ENCODE measurements at places on chromosomes 2 and 18.
A peak's percentile ranks its signal among the peaks of the same experiment; 100 is the strongest.

DNA sequence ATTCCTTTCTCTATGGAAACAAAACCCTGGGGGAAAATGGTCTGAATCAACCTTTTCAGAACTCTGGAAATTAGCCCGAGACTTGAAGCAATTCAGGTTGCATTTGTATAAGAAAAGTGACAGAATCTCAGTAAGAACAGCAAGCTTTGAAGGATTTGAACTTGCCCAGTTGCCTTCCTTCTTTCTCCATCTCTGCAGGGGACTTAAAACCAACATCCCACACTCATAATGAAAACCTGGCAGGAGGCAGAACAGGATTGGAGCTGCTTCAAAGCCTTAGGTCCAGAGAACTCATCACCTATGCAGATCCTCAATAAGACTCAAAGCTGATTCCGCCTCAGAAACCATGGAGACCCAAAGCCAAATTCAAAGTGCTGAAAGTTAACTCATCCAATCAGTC is 790.5 kb upstream of the ID2 start:
- DNase-seq, result no peak

GRCh38 chr18:907885-908757 is 3.5 kb downstream of the ADCYAP1 start:
- DNase-seq, result peak; percentile 38

DNA sequence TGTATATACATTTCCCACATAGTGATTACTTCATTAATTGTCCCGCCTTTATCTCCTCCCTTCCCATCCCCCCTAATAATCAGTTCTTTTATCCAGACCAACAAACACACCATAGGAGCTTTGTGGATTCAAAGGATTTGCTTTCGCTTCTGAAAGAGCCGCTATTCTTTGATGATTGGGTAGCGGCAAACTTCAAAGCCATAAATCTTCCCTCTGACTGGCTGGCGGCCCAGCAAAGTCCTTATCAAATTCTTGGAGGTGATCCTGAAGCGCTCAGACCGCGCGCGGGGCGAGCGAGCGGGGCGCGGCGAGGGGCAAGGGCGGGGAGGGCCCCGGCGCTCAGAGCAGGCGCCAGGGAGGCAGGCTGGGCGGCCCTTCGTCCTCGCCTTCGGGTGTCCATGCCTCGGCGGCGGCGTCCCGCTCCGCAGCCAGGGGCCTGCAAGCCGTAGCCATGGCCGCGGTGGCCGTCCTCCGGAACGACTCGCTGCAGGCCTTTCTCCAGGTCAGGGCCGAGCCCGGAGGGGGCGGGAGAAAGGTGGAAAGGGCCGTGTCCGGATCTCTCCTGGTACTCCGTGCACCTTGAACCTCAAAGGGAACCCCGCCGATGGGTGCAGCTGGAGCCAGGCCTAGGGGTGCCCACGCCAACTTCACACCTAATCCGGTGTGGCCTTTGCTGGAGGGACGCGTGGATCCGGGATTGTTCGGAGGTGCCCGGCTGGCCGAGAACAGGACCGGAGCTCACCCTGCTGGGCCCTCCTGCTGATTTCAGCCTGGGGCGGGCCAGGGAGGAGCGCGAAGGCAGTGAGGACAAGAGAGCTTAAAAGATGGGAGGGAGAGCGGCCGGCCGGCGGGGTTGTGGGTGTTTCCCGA is at the start of gene SP5:
Gene SP5 (plus strand): TSS at position 276 of the 870 bp plus-strand sequence. CDS start 176 bp downstream, at position 452.
- peak; percentile 66 for DNase-seq

GRCh38 chr2:130847776-130848525 is 11.2 kb downstream of the ARHGEF4 start:
- DNase-seq, result no peak

- no peak for DNase-seq
Measured at GRCh38 chr18:46253498-46253897, 149.3 kb downstream of the HAUS1 start.

- DNase-seq, result peak; percentile 90
Measured at GRCh38 chr2:20514596-20515269, 67.9 kb downstream of the RHOB start.

- no peak for DNase-seq
Measured at GRCh38 chr2:174327841-174328113, 7.0 kb upstream of the SP9 start.

DNA sequence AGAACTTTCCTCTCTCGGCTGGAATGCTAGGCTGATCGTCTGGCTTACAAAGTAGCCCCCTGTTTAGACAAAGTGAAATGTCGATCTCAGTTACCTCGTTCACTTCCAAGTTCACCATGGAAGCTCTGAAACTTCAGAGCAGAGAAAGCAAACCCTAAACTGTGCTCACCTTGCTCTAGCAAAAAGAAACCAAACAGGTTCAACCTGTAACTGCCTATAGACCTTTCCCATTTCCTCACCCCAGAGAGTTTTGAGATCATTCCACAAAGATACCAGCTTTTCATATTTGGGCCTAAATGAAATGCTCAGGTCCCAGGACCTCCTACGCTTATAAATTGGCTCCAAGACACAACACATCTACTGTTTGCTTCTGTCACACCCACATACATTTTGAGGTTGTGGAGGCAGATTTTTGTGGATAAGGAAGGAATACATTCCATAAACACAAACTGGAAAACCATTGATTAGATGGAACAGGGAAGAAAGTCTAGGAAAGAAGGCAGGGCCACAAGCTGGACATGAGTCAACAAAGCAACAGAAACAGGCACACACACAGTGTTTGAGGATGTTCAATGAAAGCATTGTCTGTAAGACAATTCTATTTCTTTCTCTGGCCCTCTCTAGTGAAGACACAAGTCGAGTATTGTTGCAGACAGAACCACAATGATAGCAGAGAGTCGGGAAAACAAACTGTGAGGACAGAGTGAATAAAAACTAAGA is 52.8 kb upstream of the TGIF1 start:
- DNase-seq, result no peak

GRCh38 chr2:109129921-109130722 is 1.1 kb downstream of the SH3RF3 start:
- peak; percentile 36 for DNase-seq

- no peak for DNase-seq
Measured at GRCh38 chr18:50862401-50862800, 16.5 kb upstream of the ME2 start.

GRCh38 chr2:134763164-134763710 is 44.4 kb upstream of the TMEM163 start:
- DNase-seq, result no peak

DNA sequence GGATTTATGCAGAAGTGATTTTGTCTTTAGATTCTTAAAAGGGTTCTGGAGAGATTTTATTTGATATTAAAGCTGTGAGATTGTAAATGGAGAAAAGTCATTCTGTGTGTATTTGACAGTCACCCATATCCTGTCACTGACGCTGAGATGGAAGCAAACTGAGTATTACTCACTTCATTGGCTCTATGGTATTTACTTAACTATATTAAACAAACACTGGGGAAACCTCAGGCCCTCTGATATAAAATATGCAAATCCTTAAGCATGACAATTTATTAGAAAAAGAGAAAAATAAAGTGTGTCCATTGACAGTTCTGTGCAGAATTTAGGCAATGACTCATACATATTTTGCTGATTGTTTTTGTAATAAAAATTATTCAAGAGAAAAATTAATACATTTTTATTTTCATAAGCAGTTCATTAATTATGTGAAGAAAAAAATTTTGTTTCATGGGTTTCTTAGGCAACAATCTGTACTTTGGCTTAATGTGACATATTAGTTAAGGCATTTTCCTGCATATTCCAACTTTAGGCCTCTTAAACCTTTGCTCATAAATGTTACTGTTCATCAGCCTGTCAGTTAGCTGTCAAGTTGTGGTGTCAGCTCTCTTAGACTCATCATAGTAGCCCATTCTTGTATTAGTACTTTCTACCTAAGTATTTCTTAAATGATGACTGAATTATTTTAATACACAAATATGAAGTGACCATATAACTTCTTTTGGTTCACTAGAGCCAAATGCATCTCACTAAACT is 99.9 kb downstream of the PARD3B start:
- DNase-seq, result peak; percentile 30

DNA sequence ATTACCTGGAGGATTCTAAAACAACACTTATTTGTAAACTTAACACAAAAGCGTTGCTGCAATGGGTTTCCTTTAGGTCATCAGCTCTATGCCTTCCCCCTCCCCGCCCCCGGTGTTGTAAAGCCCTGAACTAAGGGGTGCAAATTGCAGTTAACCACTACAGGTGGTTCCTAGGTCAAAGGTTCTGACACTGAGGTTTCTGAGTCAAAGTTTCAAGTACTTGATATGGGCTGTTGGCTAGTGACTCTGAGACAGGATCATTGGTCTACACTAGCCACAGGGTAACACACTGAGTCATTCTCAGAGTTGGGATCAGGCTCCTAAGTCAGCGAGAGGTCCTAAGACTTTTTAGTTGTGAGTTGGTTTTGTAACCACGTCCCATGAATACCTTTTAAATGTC is 15.4 kb downstream of the IL1B start:
- DNase-seq, result no peak

DNA sequence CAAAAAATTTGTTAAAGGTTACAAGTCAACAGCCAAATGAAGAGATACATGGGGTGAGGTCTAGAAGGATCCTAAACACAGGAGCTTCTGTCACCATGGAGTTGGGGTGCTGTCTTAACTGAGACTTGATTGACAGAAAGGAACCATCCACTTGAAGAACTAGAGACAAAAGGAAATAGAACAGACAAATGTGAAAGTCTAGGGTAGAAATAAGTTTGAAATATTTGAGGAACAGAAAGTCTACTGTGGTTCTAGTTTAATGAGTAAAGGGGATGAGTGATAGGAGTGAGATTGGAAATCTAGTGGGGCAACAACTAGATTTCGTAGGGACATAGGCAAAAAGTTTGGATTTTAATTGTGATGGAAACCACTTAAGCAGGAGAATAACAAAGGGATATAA is 18.7 kb downstream of the RBBP8 start:
- no peak for DNase-seq

GRCh38 chr18:4870177-4870773 is 326.8 kb downstream of the AKAIN1 start:
- no peak for DNase-seq

DNA sequence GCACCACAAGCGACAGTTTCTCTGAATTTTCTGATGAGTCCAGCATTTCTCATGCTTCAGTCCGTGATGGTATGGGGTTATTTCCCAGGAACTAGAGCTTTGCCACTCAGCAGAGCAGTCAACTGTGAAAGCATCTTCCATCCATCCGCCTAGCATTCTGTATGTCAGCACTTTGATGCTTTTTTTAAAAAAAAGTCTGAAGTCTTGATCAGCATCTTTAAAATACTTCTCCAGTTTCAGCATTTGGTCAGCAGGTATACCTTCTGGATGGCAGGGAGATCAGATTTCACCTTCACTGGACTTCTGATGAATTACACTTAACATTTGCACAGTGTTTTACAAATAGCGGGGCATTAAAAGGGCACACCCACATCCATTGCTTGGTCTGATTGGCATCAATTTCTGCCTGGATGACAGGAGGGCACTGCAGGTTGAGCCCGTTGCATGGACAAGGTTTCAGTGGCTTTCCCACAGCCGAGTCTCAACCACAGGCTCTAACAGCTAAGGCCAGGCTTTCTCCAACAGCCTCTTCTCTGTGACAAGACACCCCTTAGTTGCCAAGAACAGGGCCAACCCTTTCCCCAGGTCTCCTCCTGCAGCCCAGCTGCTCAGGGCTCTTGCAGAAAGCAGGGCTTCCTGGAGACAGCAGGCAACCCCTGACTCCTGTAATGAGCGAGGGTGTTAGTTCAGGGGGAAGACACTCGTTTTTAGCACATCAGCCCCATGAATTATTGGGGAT is 54.0 kb downstream of the EMILIN2 start:
- DNase-seq, result no peak
